ENCODE measurements at places on chromosomes 12 and 14. TPM values are rescaled to one million over a fixed set of nuclear protein-coding genes. Genes with fewer than 3 reads are reported as not detected.

Gene PRB2
- not detected for total RNA-seq

Gene AVPR1A
- 36.7 TPM for total RNA-seq

Gene TCL1B
- total RNA-seq, result not detected

DNA sequence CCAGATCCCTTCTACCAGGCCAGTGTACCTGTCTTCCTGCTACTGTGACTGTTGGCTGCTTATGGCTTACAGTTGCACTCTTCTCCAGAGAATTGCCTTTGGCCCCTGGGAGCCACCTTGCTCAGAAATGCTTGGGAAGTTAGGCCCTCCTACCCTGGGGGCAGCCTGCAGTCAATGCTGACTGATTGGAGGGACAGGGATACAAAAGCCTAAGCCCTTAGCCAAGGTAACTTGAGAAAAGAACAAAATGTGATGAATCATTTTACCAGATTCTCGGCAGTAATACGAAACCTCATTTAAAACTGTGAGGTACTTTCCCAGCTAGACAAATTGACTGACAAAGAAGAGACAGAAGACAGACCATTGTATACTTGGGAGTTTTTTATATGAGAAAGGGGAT is 47.3 kb downstream of the PTCSC3 start:
- DNase-seq, result no peak

- DNase-seq, result no peak
Measured at GRCh38 chr14:77319422-77319821, 1.3 kb downstream of the POMT2 start.

GRCh38 chr14:86915406-86915805 is 1077.6 kb downstream of the GALC start:
- no peak for DNase-seq

Gene CKB
- 258 TPM for total RNA-seq

Gene SERPINA12
- not detected for total RNA-seq

DNA sequence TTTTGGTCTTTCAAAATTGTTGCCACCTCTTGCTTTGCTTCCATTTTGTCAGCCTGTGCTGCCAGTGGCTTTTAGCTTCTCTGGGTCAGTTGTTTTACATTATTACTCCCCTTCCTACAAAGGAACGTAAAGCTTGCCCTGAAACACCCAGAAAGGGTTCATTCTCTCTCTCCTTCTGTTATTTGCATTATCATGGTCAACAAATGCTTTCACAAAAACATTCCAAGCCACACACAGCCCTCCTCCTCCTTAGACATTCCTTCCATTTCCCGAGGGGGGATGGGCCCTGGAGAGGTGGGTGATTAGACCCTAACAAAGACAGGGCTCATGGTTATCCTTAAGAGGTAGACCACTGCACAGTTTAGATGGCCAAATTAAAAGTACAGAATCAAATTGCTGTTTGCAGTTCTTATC is 60.4 kb upstream of the SINHCAF start:
- no peak for DNase-seq

Gene GPR137C
- total RNA-seq, result 1.1 TPM

DNA sequence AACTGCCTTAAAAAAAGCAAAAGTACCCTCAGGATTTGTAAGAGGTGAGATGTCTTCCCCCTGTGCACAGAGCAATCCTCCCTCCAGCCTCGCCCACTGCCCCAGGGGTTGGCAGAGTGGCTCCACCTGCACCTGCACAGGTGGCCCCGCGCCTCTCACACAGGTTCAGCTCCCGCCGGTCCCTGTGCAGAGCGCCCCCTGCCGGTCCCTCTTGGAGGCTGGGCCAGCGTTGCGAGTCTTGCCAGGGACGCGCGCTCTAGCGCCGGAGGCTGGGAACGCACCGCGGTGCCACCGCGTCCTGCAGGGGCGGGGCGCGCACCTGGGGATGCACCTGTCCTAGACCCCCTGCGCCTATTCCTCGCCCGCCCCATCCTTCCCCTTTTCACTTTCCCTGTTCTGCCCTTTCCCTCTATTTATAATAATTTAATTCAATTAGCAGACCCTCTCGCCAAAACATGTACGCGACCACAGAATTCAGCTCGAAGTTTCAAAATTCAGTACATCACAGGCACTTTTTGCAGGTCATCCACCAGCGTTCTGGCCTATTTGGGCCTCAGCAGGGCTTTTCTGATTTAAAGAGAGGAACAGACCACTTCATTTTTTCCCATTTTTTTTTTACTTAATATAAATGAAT is 618.6 kb downstream of the AACS start:
- DNase-seq, result no peak
